CD4-positive, alpha-beta memory T cell (primary cell): ENCODE measurements at places on chromosomes 13 and 19. TPM values are rescaled to one million over a fixed set of nuclear protein-coding genes. Genes with fewer than 3 reads are reported as not detected.

- DNase-seq = no peak
Measured at GRCh38 chr13:111611651-111612050, 291.2 kb downstream of the TEX29 start.

GRCh38 chr19:33740811-33741396, 55.8 kb upstream of the KCTD15 start:
- peak; percentile 14 for DNase-seq

GRCh38 chr19:40585241-40585981, 8.7 kb downstream of the SHKBP1 start:
- no peak for DNase-seq

PLPP2 gene
- total RNA-seq = 0.70 TPM

KLK15 gene
- not detected for total RNA-seq

DNA sequence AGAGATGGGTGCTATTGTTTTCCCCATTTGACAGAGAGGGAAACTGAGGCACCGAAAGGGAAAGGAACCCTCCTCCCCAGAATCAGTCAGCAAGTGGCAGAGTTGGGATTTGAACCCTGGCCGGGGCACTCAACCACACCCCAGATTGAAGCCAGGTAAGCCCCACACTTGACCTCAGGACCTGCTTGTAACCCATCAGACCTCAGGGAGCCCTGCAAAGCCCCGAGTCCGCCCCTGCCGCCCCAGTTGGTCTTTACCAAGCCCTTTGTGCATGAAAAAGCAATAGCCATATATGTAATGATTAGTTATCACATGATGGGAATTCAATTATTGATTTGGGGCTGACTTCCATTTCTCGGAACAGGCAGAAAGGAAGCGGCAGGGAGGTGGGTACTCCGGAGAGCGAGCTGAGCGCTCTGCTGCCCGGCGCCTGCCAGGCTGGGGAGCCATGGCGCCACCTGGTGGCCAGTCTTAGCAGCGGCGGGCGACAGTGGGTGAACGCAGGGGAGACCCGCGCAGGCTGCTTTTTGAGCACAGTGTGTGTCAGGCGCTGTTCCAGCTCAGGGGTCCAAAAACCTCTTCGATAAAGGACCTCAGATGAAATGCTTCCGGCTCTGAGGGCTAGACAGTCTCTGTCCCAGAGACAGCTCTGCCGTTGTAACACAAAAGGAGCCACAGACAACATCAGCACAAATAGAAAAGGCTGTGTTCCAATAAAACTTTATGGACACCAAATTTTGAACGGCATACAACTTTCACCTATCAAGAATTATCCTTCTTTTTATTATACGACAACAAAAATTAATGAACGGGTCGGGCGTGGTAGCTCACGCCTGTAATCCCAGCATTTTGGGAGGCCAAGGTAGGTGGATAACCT, 82.9 kb upstream of the CACNA1A start:
- DNase-seq = peak; percentile 63

DNA sequence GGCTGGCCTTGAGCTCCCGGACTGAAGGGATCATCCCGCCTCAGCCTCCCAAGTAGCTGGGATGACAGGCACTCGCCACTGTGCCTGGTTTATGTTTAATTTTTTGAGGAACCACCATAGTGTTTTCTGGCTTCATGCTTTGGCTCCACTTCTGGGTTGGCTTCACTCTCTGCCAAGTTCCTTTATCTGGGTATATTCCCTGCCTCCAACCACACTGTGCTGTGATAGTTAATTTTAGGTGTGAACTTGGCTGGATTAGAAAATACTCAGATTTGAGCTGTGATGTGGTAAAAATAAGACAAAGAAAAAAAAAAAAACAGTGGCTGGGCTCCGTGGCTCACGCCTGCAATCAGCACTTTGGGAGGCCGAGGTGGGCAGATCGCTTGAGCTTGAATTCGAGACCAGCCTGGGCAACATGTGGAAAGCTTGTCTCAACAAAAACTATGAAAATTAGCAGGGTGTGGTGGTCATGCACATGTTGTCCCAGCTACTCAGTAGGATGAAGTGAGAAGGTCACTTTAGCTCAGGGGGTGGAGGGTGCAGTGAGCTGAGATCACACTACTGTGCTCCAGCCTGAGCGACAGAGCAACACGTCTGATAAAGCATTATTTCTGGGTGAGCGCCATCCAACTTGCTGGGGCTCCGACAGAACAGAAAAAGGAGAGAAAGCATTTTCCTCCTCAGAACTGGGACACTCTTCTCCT, 7.5 kb upstream of the ILF3 start:
- DNase-seq = no peak

RBM26 gene
- total RNA-seq = 96.3 TPM

LCP1 gene
- total RNA-seq = 497 TPM

SPACA7 gene
- not detected for total RNA-seq

DNA sequence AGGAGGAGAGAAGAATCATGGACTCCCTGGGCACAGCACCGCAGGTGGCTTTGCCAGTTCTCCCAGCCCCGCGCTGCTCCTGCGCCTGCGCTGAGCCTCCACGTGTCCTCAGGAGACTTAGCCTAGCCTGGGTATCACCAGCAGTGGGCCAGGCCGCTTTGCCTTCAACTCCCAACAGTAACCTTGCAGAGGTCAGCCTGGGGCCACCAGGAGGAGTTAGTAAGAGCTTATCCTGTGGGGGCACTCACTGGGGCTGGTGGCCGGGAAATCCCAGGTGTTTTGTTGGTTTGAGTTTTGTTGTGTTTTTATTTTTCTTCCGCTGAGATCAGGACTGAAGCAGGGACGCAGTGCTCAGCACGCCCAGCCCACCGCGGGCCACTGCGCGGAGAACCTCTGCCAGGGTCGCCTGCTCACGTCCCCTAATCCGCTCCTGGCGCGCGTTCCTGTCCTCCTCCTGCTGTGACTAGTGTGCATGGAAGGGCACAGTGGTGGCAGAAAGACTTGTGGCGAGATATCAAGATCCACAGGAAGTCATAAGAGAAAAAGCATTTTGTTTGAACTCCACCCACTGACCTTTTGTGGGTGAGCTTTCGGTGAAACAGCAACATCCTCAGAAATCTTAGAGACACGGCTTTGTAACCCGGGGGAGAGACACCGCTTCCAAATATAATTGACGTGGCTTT, 207.4 kb upstream of the RFC3 start:
- peak; percentile 54 for DNase-seq

- DNase-seq = no peak
Measured at GRCh38 chr13:33651766-33652165, 166.2 kb upstream of the RFC3 start.

DNA sequence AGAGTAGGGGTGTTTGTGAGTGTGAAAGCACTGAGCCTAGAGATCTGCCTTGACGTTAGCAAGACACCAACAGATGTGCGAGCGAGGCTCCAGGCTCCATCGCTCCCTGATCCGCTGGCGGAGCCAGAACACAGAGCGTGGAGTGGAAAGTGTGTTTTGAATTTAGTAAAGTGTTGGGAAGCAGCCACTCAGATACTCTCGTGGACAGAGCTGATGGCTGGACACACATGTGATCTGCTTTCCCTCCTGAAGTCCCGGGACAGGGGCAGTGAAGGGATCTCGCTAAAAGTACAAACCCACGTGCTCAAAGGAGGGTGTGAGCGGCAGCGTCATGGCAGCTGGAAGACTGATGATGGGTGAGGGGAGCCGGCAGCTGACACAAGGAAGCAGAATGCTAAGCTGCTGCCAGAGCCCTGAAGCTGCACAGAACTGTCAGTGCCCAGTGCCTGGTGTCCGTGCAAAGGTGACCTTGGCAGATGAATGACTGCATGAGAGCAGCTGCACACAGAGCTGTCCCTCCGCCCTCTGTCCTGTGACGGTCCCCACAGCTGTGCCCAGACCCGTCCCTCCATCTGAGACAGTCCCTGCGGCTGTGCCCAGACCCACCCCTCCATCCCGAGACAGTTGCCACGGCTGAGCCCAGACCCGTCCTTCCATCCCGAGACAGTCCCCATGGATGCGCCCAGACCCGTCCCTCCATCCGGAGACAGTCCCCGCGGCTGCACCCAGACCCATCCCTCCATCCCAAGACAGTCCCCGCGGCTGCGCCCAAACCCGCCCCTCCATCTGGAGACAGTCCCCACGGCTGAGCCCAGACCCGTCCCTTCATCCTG, 29.6 kb upstream of the TMEM255B start:
- no peak for DNase-seq

CERS1 gene
- not detected for total RNA-seq

DNA sequence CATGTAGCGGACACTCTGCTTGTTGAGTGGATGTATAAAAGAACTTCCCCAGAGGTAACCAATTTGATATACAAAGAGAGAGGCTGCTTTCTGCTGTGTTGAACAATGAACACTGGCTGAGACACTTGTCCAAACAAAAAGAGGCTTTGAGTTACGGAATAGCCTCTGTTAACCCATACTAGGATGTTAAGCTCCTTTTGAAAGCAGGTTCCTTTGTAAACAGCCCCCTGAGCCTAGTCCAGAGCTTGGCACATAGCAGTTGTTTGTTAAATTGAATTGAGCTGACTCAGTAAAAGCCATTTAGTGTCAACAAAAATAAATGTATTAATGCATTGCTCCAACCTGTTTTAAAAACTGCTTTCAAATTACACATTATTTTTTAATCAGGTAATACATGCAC, 200.1 kb downstream of the MZT1 start:
- DNase-seq = no peak

- no peak for DNase-seq
Measured at GRCh38 chr19:29576761-29577648, 29.1 kb upstream of the POP4 start.

ZNF85 gene
- total RNA-seq = 7.6 TPM

HCN2 gene
- 2.5 TPM for total RNA-seq

KCTD4 gene
- total RNA-seq = not detected

GRCh38 chr13:73109288-73109899, 50.6 kb downstream of the KLF5 start:
- no peak for DNase-seq

DNA sequence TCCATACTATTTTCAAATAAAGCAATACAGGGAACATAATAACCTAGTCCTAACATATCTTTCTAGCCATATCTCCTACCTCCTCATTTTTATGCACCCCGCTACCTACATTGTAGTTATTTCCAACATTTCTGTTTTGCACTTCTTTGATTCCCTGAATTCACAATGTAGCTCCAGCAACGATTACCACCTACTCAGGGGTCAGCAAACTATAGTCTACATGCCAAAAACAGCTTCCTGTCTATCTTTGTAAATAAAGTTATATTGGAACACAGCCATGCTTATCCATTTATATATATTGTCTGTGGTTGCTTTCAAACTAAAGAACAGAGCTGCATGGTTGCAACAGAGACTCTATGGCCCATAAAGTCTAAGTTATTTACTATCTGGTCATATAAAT, 16.7 kb downstream of the MYCBP2 start:
- no peak for DNase-seq

DNA sequence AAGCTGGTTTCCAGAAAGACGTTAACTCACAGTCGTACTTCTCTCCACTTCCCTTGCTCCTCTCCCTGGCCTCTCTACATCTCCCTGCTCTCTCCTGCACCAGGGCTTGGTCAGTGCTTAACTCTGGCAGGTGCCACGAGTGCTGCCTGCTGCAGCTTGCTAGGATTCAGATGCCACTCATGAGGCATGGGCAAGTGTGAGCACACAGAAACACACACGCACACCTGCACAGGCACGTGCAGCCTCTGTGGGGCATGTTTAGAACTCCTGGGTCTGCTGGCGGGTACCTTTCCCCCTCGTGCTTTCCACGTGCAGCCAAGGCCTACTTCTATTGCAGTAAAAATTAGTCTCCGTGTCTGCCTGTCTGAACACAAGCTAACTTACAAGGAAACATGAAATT, 31.8 kb downstream of the SOX1 start:
- no peak for DNase-seq

TMEM91 gene
- total RNA-seq = 14.3 TPM

- no peak for DNase-seq
Measured at GRCh38 chr13:75825161-75825560, 189.0 kb downstream of the LMO7 start.

- DNase-seq = peak; percentile 33
Measured at GRCh38 chr19:11446652-11447301, 11.3 kb downstream of the PRKCSH start.

- peak; percentile 72 for DNase-seq
Measured at GRCh38 chr19:35142606-35143230, 337 bp upstream of the FXYD7 start.

ATP4A gene
- total RNA-seq = not detected

DNA sequence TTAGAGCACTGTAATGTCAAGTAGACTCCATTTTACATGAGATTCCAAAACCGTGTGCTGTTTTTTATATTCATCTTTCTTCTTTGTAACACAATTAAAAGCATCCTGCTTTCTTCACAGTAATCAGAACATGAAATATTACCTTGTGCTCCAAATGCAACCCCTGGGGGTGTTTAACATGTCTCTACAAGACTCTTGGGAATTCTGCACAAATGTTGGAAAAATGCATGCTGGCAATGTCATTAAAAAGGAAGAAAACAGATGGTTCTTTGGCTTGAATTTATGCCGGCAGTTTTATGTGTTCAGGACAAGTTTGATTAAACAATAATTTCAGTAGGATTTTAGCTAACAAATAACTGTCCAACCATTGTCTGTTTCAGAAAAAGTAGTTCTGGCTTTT, 159.1 kb downstream of the LIG4 start:
- DNase-seq = no peak

DNA sequence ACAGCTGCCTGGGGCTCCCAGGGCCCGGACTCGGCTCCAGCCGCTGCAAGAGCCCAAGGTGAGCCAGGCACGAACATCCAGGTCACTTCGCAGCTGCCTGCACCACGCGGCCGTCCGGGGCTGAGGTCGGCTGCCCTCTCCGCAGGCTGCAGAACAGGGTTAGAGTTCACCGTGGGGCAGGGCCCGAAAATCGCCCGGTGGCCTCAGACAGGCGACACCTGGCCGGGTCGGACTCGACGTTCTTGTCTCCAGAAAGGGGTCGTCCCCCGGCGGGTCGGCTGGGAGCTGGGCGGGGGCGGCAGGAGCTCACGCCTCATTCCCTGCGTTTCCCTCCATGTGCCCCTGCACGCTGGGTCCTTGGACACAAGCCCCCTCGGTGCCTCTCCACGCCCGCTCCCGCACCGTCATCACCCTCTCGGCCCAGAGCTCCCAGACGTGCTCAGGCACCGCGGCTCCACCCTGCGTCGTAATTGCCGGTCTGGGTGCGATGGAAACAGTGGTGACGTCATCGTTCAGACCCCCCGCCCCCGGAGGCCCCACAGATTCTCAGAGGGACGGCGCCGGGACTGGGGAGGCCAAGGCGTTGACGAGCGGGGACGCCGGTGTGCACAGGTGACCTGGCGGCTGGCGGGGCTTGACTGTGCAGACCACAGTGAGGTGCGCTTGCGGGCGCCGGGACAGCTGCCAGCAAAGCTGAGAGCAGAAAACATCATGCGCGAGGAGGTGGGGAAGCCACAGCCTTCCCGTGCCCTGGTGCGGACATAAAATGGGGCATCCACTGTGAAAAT, 4.0 kb upstream of the GRIN3B start:
- peak; percentile 96 for DNase-seq

LILRA2 gene
- total RNA-seq = 0.47 TPM

DNA sequence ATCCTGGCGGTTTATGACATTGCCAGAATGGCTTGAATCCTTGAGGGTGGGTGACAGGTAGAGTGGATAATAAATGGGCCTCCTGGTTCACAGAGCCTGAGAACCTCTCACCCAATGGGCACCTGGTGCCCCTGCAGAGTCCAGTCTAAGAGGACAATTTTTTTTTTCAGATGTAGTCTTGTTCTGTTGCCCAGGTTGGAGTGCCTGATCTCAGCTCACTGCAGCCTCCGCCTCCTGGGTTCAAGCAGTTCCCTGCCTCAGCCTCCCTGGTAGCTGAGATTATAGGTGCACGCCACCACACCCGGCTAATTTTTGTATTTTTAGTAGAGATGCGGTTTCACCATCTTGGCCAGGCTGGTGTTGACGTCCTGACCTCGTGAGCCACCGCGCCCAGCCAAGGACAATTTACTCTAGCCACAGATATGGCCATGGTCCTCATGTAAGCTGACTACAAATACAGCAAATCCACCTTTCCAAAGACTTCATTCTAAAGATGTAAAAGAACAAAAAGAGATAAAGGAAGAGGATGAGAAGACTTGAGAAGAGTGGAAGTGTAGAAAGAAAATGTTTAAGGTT, 33.0 kb downstream of the COL4A2 start:
- DNase-seq = no peak
